ENCODE measurements at places on chromosomes 1 and 21. TPM values are rescaled to one million over a fixed set of nuclear protein-coding genes. Genes with fewer than 3 reads are reported as not detected.

DNA sequence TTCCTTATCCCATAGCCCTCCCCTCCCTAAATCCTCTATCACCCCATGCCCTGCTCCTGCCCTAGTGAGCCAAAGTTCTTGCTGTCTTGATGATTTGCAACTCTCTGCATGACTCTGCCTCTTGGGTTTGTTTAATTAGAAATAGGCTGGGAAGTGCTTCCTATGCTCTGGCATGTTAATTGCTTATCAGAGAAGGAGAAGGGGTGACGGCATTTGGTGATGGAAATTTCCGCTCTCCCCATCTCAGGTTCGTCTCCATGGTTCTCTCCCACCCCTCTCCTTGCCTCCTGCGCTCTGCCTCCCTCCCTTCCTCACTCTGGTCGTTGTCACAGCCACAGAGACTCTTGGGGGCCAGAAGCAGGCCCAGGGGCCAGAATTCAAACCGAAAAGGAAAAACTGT, 68.9 kb downstream of the LRRN2 start:
- no peak for DNase-seq

GRCh38 chr1:165445388-165445787, 462 bp upstream of the RXRG start:
- no peak for DNase-seq

The AIM2 gene
- 3.1 TPM for total RNA-seq

DNA sequence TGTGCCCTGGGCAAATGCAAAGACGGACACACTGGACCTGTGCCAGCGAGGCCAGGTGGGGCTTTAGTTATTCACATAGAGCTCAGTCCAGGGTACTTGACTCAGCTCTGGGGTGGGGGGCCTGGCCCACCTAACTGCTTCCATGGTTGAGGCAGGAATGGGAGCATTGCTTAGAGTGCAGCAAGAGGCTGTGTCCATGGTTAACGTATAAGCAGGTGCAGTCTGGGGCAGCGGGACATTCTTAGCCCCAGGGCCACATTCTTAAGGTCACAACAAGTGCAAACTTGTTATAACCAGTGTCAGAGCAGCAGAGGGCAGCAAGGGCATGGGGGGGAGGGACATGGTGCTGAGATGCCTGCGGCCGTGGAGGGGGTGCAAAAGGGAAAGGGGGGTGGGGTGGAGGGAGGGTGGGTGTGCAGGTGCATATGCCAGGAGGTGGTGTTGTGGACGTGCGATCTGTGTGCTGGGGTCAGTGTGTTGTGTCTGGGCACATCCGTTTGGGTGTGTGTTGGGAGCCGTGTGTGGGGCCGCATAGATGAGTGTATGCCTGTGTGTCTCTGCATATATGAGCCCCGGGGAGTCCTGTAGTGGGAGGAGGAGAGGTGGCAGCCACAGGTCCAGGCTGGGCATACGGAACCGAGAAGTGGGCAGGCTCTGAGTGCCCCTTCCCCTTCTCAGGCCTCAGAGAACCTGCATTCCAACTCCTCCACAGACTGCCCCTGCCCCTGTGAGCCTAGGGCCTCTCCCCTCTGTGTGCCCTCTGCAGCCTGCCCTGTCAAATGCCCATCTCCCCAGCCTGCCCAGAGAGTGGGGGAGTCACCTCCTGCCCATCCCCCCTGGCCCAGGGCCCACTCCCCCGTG, 8.4 kb downstream of the KCNJ10 start:
- peak; percentile 40 for DNase-seq

The SPRR1A gene
- total RNA-seq: not detected

DNA sequence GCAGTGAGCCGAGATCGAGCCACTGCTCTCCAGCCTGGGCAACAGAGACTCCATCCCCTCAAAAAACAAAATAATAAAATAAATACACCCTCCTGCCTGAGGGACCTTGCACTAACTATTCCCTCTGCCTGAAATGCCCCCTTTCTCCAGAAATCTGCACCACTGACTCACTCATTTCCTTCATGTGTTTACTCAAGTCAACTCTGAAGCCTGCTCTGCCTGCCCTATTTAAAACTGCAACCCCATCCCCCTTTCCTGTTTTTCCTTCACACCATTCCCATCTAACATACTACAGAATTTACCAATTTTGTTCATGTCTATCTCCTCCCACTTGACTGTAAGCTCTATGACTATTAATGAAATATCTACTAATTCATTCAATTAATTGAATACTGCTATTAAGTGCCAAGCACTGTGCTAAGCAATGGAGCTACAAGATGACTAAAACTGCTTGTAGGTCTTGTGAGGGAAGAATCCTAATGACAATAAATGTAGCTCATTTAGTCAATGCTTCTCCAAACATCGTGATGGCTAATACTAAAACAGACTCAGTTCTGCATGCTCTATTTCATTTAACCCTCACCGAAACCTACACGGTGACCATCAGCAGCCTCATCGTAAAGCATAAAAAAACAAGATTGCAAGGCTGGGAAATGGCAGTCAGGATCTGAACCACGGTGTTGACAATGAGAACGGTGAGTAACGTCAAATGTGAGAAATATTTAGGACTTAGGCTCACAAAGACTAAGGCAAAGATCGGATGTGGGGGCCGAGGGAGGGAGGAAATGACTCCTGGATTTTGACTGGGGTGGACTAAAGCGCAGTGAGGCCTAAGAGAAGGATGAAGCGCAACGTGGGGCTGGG, 749 bp upstream of the TMEM39B start:
- no peak for DNase-seq

DNA sequence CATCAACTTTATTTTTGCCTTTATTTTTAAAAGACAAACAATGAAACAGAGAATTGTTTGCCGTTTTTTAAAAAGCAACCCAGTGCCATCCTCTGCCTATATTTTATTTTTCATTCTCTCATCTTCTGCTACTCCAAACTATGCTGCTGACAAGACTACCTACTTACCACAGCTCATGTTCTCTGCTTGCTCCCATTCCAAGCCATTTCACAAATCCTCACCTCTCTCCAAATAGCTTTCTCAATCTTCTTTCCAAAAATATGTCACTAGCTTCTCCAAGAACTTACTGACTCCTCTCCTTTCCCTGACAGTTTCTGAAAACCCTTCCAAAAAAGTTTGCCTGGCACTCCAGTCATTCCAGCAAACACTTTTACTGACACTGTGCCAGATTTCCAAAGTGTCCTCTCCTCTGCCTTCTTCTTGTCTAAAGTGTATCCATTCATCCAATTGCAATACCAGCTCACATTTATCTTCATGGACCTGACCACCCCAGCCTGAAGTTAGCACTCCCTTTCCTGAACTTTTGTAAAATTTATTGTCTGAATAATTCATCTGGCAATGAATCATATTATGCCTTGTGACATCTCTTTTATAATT, 766.5 kb upstream of the B3GALT2 start:
- no peak for DNase-seq

- peak; percentile 37 for DNase-seq
Measured at GRCh38 chr1:17207966-17208418, 3.1 kb downstream of the PADI1 start.

GRCh38 chr1:3187415-3188149, 118.6 kb downstream of the PRDM16 start:
- no peak for DNase-seq

- DNase-seq: peak; percentile 61
Measured at GRCh38 chr1:155277902-155278688, 832 bp downstream of the HCN3 start.
